ENCODE measurements at places on chromosomes 11 and 22.
A peak's percentile ranks its signal among the peaks of the same experiment; 100 is the strongest.

GRCh38 chr11:12175694-12176241 lies 65.4 kb downstream of the MICAL2 start:
- H3K27ac ChIP-seq: no peak overlapping the region
- no peaks in the 10 kb centered on the region for H3K4me1 ChIP-seq
- H3K36me3 ChIP-seq: no peaks in the 10 kb centered on the region
- H3K4me3 ChIP-seq: no peak overlapping the region

DNA sequence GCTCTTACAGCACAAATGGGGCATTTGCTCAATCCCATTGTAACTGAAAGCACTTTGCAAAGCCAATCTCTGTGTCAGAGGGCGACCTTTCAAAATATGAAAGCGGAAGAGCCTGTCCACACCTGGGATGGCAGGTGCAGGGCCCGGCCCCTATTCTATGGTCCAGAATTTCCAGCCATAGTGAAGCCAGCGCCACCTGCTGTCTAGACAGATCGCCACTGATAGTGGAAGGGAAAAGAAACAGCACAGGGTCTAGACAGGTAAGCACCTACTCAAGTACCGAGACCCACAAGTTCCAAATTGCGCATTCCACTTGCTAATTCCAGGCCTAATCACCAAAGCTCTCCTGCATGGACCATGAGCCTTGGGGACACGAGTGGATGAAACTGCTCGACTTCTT lies 141.4 kb downstream of the NTM start:
- no peaks in the 10 kb centered on the region for H3K4me1 ChIP-seq
- H3K27me3 ChIP-seq: no peaks in the 10 kb centered on the region
- H3K36me3 ChIP-seq: no peaks in the 10 kb centered on the region

- no peak for DNase-seq
- H3K36me3 ChIP-seq: no peaks in the 10 kb centered on the region
- no peaks in the 10 kb centered on the region for H3K4me1 ChIP-seq
- H3K4me3 ChIP-seq: no peak overlapping the region
- H3K27ac ChIP-seq: no peak overlapping the region
Measured at GRCh38 chr11:110735455-110736170, 23.4 kb upstream of the ARHGAP20 start.

- H3K4me1 ChIP-seq: no peaks in the 10 kb centered on the region
- peaks cover 4% of the 10 kb centered on the region for H3K27me3 ChIP-seq
- DNase-seq: no peak
Measured at GRCh38 chr22:50146439-50147238, 23.9 kb upstream of the PANX2 start.

DNA sequence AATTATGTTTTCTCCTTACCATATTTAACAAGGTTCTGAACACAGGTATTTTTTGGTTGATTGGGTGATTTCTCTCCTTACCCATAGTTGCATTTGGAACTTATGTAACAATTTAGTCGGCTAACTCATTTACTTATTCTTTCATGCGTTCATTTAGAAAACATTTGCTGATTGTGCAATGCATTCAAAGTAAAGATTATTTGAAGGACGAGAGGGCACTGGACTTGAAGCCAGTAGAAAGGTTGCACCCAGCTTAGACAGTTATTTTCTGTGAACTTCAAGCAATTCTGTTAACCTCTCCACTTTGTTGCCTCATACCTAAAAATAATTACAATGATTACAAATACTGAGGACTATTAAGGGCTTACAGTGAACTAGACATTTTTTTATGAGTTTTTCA lies 769.6 kb downstream of the LRRC4C start:
- no peak overlapping the region for H3K4me3 ChIP-seq
- no peaks in the 10 kb centered on the region for H3K4me1 ChIP-seq
- no peak overlapping the region for H3K27ac ChIP-seq
- DNase-seq: no peak
- H3K27me3 ChIP-seq: no peaks in the 10 kb centered on the region
- no peaks in the 10 kb centered on the region for H3K36me3 ChIP-seq

DNA sequence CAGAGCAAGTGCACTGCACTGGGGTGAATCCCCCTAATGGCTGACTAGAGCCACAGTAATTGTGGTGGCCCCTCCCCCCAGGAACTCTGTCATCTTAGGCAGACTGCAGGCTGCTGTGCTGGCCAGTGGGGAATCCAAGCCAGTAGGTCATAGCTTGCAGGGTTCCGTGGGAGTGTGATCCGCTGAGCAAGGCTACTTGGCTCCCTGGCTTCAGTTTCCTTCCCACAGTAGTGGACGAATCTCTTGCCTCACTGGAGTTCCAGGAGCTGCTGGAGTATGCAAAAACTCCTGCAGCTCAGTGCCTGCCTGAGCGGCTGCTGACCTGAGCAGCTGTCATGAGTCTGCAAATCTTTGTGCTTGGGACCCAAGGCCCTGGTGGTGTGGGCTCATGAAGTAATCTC lies 13.2 kb downstream of the OOSP3 start:
- no peaks in the 10 kb centered on the region for H3K27me3 ChIP-seq
- no peak overlapping the region for H3K4me3 ChIP-seq
- no peak for DNase-seq
- H3K27ac ChIP-seq: no peak overlapping the region
- no peaks in the 10 kb centered on the region for H3K4me1 ChIP-seq

GRCh38 chr11:99020352-99021225 lies at the start of gene CNTN5:
Gene CNTN5 (plus strand): TSS chr11:99020949.
- H3K36me3 ChIP-seq: no peaks in the 10 kb centered on the region
- H3K4me3 ChIP-seq: no peak within 1 kb of the TSS
- H3K27ac ChIP-seq: no peak within 1 kb of the TSS
- no peaks in the 10 kb centered on the region for H3K4me1 ChIP-seq
- DNase-seq: no peak

- H3K36me3 ChIP-seq: no peaks in the 10 kb centered on the region
- H3K27me3 ChIP-seq: no peaks in the 10 kb centered on the region
- no peaks in the 10 kb centered on the region for H3K4me1 ChIP-seq
- H3K4me3 ChIP-seq: no peak overlapping the region
- no peak overlapping the region for H3K27ac ChIP-seq
Measured at GRCh38 chr11:3234846-3235245, 2.6 kb upstream of the MRGPRE start.

DNA sequence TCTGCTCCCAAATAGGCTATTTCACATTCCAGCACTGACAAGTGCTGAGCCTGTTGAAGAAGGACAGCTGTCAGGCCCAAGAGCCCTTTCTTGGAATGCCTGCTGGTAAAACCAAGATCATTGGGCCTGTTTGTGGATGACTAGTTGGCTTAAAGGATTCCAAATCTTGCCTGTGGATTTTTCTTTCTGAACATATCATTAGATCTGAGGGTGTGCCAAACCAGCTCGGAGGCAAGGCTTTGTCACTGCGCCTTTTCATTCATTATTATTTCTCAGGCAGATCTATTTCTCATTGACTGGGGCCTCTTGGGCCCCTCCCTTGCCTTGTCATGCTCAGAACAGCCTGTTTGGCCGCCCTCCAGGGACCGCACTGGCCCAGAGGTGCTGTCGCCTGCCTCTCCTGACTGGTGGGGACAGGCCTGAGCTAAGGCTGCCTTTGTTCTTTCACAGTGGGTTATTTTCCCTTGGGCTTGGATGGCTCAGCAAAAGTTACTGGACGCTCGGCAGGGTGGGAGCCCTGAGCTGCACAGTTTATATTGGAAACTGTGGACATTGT lies 222.7 kb upstream of the SESN3 start:
- H3K4me1 ChIP-seq: no peaks in the 10 kb centered on the region
- H3K36me3 ChIP-seq: no peaks in the 10 kb centered on the region
- H3K27me3 ChIP-seq: no peaks in the 10 kb centered on the region
- no peak overlapping the region for H3K4me3 ChIP-seq
- DNase-seq: no peak

DNA sequence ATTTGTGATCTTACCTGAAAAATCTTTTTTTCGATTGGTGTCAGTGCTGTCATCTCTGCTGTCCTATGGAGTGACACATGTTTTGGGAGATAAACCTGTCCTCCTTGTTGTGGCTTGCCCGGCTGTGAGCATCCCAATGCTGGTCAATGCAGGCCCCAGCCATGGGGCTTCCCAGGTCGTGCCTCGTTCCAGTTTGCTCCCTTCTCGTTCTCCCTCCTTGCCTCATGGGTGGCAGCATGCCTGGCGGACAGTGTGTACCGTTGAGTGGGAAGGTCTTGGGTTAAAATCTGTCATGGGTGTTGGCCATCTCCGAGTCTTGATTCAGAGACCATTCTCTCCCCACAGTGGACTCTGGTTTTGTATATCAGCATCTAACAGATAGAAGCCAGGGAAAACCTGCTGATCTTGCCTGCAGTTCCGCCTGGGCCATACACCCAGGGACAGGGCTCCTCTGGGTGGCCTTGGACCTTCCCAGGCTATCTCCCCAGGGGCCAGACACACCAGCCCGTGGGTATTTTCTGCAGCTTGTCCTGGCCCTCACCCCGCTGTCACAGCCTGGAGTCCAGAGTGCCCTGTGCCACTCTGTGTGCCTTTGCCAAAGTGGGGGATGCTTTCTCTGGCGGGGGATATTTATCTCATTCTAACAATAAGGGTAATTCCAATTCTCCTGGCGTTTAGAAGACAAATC lies 208.1 kb downstream of the TBC1D22A start:
- no peak overlapping the region for H3K27ac ChIP-seq
- peaks cover 4% of the 10 kb centered on the region for H3K4me1 ChIP-seq
- peaks cover 14% of the 10 kb centered on the region for H3K36me3 ChIP-seq
- H3K27me3 ChIP-seq: no peaks in the 10 kb centered on the region

- no peak for DNase-seq
- no peak overlapping the region for H3K27ac ChIP-seq
- H3K4me3 ChIP-seq: no peak overlapping the region
- H3K36me3 ChIP-seq: no peaks in the 10 kb centered on the region
Measured at GRCh38 chr11:91790346-91791170, 434.1 kb upstream of the FAT3 start.

DNA sequence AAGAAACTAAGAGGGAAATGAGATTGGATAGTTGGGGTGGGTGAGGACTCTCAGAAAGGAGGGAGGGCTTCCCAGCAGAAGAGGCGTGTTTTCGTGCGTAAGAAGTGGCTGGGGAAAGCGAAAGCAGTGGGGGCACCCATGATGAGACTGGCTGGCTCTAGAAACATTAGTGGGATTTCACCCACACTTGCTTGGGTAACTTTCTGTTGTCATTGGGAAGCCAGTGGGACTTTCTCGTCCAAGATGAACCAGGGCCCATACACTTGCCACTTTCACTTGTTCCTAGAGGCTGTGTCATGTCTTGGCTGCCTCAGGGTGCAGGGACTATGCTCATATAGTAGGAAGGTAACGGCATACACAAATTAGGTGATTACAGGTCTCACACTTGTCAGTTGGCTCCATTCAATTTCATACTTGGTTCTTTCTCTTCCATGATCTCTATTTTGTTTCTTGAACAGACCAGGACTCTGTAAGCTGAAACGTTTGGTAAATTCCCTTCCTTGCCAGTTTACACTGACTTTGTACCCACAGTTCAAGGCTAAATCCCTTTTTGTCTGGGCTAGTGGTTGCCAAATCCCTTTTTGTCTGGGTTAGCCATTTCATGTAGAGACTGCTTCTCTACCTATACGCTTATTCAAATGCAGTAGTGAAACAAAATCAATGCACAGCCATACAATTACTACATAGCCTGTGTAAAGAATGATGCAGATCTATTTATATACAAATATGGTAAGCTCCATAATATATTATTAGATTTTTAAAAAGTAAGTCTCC lies 42.0 kb upstream of the CXCR5 start:
- no peaks in the 10 kb centered on the region for H3K36me3 ChIP-seq
- no peaks in the 10 kb centered on the region for H3K4me1 ChIP-seq
- H3K27me3 ChIP-seq: no peaks in the 10 kb centered on the region
- peak overlapping the region; percentile 20 for H3K4me3 ChIP-seq
- peak overlapping the region; percentile 39 for H3K27ac ChIP-seq
- peak; percentile 22 for DNase-seq

DNA sequence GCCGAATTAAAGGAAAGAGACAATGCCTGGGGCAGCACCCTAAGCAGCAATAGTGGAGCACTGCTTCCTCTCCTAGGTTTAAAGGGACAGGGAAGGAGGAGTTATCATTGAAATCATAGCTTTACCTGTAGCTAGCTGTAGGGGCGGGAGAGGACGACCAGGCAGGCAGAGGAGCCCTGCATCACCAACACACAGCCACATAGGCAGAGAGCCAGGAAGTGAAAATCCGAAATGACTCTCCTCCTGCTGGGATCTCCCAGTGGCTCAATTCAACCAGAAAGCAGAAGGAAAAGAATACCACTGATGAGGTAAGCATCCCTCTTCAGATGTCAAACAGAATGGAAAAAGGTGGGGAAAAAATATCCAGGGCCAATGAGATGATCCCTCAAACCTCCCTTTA lies 20.4 kb downstream of the MRGPRX4 start:
- no peak for DNase-seq
- H3K27ac ChIP-seq: no peak overlapping the region
- no peaks in the 10 kb centered on the region for H3K27me3 ChIP-seq
- H3K4me3 ChIP-seq: no peak overlapping the region

- H3K27me3 ChIP-seq: peaks cover 4% of the 10 kb centered on the region
- no peak overlapping the region for H3K27ac ChIP-seq
- no peaks in the 10 kb centered on the region for H3K36me3 ChIP-seq
- no peaks in the 10 kb centered on the region for H3K4me1 ChIP-seq
- no peak overlapping the region for H3K4me3 ChIP-seq
Measured at GRCh38 chr11:125132071-125132470, 20.6 kb upstream of the TMEM218 start.

- no peak overlapping the region for H3K4me3 ChIP-seq
- no peaks in the 10 kb centered on the region for H3K36me3 ChIP-seq
- H3K27ac ChIP-seq: no peak overlapping the region
- no peaks in the 10 kb centered on the region for H3K4me1 ChIP-seq
Measured at GRCh38 chr11:19374151-19374569, 133.4 kb upstream of the E2F8 start.

DNA sequence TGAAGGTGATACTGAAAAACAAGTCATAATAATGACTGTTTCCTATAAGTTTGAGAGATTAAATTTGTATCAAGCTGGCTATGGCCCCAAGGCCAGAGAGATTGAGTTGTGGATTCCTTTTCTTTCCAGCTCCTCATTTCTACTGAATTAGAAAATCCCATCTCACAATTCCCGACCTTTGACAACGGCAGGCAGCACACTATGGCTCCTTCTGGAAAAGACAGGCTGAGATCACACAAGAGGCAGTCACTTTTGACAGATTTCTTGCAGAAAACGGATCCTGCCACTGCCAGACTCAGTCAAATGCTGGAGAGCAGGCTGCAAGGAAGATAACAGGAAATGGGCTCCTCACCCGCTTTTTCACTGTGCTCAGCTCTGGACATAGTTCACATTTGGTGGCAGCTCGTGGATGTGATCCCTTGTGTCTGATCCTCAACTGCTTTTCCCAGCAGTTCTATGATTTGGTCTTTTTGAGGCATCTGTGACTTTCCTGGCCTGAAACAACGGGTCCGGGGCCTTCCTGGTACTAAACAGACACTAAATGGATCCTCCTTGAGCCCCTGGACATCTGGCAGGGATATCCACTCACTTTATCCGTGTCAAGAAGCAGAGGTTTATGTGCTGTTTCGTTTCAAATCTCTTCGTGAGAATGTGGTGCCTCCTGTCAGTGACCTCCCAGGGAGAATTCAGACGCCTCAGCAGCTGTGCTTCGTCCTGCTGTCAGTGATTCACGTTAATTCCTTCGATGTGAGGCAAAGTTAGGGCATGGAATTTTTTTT lies 26.1 kb upstream of the RTL6 start:
- no peaks in the 10 kb centered on the region for H3K36me3 ChIP-seq
- no peak overlapping the region for H3K4me3 ChIP-seq
- no peak overlapping the region for H3K27ac ChIP-seq
- no peaks in the 10 kb centered on the region for H3K27me3 ChIP-seq
- no peak for DNase-seq

GRCh38 chr11:304915-305843 lies 2.4 kb upstream of the IFITM2 start:
- no peak for DNase-seq
- H3K27me3 ChIP-seq: no peaks in the 10 kb centered on the region
- H3K4me1 ChIP-seq: peaks cover 23% of the 10 kb centered on the region
- H3K27ac ChIP-seq: no peak overlapping the region
- no peaks in the 10 kb centered on the region for H3K36me3 ChIP-seq

GRCh38 chr11:35235936-35236666 lies 97.1 kb downstream of the CD44 start:
- peaks cover 30% of the 10 kb centered on the region for H3K4me1 ChIP-seq
- H3K36me3 ChIP-seq: peaks cover 12% of the 10 kb centered on the region
- H3K4me3 ChIP-seq: no peak overlapping the region
- DNase-seq: peak; percentile 64
